Inflammatory macrophage (primary cell): ENCODE measurements at places on chromosomes 4 and X.

DNA sequence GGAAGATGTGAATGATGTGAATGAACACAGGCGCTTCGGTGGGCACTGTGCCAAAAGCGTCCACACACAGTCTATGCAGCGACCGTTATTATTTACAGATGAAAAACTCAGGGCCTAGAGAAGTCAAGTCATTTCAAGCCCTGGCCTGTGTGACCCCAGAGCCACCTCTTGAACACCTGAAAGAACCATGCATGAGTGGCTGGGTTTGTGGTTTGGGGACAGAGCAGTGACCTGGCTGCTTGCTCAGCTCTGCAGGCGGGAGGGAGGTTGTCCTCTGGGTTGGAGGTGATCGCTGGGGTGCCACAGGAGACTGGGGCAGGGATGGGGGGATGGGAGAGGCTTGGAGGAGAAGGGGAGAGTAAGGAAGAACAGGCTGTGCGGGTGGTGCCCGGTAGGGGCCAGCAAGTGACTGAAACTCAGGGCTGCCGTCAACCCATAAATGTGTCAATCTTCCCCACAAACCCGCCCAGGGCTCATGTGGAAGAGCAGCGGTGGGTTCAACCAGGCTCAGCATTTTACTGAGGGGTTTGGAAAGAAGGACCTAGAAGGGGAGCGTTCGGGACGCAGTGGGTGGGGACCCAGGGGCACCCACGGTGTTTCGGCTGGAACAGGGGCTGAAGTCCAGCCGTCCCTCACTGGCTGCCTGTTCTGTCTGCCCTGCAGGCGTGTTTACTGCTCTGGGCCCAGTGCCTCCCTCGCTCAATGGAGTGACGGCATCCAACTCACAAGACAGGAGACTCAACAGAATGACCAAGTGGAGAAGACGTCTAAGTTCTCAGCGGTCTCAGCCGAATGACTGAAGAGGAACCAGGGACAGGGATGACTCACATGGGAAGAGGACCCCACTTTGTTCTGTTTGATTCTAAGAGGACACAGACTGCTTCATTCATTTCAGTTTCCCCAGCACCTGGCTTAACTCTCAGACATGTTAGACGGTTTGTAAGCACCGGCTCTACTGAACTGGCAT lies 167.8 kb downstream of the AFAP1 start:
- DNase-seq = no peak

GRCh38 chr4:26746802-26747213 lies 113.8 kb upstream of the STIM2 start:
- DNase-seq = peak; percentile 6

- DNase-seq = peak; percentile 66
Observed at GRCh38 chrX:14027511-14028019, 2.1 kb downstream of the GEMIN8 start.

DNA sequence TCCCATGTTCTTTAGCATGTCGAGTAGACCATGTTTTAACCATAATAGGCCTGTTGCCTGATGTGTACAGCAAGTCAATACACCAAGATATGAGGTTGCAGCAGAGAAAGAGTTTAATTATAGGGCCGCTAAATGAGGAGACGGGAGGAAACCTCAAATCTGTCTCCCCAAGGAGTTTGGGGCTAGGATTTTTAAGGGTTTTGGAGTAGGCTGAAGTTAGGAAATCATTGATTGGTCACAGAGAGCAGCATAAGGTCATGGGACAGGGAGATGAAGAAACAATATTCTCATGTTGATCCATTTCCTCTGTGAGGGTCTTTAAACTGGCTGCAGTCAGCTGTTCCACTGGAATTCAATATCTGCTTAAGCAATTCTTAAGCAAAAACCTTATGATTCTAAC lies 160.2 kb upstream of the GALNT7 start:
- DNase-seq = peak; percentile 23

DNA sequence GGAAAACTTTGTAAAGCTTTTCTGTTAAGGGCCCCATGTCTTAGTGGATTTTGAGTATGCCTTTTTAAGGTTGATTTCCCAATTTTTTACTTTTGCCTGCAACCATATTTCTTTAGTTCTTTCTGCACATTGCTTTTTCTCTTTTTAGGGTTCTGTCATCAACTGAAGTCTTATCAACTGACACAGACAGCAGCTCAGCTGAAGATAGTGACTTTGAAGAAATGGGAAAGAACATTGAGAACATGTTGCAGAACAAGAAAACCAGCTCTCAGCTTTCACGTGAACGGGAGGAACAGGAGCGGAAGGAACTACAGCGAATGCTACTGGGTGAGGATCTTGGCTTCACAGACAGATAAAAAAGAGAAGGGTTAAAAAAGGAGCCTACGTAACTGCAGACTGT lies 27.8 kb downstream of the TAF1 start:
- DNase-seq = no peak

- DNase-seq = no peak
Observed at GRCh38 chrX:17377091-17377717, 2.2 kb downstream of the NHS start.

DNA sequence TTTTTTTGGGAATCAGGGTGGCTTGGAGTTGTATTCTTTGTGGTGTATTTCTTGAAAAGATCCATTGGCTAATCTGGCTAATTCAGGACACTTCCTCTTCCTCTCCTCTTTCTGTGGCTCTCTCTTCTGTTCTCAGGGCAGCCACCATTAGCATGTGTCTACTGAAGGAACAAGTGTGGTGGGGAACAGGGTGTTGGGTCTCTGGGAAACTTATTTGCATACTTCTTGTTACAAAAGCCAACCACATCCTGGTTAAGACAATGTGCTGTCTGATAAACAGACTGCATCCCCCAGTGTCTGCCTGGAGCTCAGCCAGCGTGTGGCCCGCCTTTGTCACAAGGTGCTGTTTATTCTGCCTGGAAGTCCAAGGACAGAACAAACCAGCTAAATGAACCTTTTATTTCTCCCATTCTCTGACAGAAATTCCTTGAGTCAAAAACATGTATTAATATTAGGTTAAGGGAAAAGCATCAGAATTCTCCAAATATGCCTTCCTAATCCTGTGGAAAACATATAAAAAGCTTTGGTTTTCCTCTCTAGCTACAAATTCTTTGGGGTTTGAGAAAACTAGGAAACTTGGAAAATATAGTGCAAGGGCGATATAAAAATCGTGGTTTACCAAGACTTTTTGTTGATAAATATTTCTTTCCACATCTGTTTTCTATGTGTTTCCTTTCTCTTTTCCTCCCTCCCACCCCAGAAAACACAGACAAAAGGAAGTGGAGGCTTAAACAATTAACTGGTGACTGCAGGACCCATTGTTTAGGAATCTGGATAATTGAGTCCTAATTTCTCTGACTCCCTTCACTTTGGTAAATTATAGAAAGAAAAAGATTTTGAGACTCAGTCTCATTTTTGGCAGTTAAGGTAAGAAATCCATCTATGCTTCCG lies 203.6 kb downstream of the SPRY1 start:
- DNase-seq = peak; percentile 82

DNA sequence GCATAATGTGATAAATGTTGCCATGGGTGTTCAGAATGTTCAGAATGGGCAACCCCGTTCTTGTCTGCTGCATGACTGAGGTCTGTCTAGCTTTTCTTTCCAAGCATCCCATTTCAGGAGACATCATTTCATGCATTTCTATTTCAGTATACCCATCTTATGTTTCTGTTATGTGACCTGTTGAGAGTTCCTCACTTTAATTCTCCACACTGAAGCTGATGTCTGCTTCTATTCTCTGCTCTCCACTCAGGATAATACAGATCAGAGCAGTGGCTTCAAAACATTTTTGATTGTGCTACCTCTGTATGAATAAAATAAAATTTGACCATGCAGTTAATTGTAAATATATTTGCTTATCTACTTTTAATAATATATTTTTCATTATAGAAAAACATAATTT lies 398.6 kb downstream of the ARHGAP24 start:
- DNase-seq = no peak

DNA sequence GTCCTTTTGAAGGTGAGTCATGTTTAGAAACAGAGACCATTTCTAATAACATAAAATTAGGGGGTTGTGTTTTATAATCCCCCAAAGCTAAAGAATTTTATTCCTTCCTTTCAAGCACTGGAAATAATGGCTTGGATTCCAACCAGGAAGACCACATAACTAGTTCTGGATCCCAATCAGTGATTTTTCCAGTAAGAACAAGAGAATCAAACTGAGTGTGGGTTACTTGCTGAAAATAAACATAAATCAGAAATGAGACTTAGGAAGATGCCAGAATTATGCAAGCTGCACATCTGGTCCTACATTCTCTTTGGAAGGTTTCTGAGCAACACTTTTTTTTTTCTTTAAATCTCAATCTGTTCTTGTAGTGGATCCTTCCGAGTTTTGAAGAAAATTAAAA lies 76.3 kb downstream of the SOWAHB start:
- no peak for DNase-seq

DNA sequence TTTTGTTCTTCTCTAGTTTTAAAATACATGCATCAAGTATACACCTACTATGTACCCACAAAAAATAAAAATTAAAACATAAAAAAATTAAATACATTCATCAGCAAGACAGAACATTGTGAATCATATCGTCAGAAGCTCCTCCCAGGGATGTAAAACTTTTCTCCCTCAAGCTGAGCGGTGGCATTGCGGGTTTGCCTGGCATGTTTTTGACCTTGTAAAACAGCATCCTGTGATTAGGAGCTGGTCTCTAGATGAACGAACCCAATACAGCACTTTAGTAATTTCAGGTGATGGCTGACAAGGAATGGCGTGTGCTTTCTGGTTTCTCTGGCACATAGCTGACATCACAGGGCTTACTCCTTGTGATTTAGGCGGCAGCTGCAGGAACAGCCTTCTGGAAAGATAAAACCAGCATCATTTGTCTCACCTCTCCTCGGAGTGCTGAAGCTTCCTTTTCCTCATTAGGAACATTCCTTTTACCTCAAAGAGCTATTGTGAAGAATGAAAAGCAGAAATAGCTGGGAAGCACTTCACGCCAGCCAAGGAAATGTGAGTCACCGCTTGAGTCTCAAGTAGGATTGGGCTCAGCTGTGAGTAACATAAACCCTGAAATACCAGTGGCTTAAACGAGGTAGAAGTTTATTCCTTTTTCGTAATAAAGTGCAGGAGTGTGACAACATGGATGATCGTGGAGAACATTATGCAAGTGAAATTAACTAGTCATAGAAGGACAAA lies 44.3 kb downstream of the NYX start:
- DNase-seq = peak; percentile 75

- no peak for DNase-seq
Observed at GRCh38 chrX:74138943-74139342, 165.0 kb upstream of the ZCCHC13 start.

DNA sequence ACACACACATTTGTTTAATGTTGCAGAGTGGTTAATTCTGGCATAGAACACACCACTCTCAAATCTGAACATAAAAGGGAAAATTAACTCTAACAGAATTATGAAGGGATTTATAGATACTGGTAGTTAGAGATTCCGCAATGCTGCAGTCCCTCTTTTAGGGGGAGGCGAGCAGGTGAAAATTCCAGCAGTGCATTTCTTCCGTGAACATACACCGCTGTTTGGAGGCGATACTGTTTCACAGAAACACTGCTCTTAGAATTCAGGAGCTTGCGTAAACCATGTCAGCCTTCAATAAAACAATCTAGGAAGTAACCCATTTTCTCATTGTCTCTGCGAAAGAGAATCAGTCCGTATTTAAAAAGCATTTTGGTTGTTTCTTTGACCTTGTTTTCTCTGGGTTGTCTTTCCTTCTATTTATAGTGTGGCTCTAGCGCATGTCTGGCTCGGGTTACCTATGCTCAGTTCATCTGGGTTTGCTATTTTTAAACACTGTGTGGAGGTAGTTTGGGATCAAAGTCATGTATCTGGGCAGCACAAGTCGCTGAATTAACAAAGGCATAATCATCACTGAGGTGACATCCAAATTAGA lies 90.4 kb downstream of the GPAT3 start:
- DNase-seq = no peak

DNA sequence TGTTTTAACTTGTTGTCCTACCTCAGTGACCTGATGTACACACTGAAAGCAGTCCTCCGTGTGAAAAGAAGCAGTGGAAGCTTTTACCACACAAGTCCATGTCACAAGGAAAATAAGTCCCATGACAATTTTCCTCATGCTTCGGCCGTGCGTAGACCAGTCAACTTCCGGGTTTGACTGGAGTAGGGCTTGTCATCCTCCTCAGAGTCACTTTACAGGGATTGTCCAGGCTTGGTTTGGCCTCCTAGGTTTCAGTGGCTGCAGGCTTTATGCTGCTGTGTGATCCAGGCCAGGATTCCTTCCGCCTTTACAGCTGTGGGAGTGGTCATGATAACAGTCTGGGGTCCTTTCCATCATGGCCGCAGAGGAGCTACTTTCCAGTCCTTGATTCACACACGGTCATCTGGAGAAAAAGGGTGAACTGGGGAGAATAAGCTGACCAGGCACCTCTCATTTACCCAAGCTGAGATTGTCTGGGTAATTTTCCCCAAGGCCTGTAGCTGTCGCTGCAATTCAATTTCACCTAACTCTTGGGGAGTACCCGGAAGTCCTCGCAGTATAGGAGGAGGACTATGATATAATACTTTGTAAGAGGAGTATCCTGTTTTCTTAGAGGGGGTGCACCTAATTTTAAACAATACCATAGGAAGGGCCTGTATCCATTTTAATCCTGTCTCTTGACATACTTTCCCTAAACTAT lies 206.1 kb upstream of the KLF8 start:
- DNase-seq = no peak

DNA sequence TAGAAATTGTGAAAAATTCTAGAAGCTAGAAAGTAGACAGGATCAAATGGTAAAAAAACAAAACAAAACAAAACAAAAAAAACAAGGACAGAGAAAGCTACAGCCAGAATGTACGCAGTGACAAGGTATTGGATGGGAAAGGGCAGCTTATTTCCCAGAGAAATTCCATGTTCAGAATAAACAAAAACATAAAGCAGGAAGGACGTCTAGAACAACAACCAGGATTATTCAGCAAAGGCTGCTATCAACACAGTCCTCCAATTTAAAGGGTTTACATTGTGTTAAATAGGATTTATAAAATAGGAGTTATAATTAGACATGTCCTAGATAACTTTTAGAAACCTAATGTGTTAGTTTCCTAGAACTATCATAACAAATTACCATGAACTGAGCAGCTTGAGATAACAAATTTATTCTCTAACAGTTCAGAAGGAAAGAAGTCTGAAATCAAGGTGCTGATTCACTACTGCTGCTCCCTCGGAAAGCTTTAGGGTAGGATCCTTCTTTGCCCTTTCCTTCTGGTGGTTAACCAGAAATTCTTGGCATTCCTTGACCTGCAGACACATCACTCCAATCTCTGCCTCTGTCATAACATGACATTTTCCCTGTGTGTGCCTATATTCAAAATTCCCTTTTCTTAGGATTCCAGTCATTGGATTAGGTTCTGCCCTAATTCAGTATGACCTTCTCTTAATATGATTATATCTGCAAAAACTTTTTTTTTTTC lies 175.6 kb downstream of the SNCA start:
- no peak for DNase-seq

DNA sequence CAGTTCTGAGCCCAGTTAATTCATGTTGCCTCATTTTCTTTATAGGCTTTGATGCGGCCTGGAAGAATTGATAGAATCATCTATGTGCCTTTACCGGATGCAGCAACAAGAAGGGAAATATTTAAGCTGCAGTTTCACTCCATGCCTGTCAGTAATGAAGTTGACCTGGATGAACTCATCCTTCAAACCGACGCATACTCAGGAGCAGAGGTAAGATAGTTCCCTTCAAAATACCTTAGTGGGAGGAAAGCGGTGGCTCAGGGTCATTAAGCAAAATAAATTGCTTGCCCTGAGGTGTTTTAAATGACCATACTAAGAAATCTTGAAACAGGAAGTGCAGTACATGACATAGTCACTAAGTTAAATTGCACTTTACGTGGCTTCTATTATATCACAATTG lies 140.6 kb upstream of the SPRY1 start:
- no peak for DNase-seq

- DNase-seq = no peak
Observed at GRCh38 chr4:36737691-36738090, 456.3 kb downstream of the DTHD1 start.
